Bone marrow (tissue), 2 donors: ENCODE measurements at places on chromosomes 1 and 21.

DNA sequence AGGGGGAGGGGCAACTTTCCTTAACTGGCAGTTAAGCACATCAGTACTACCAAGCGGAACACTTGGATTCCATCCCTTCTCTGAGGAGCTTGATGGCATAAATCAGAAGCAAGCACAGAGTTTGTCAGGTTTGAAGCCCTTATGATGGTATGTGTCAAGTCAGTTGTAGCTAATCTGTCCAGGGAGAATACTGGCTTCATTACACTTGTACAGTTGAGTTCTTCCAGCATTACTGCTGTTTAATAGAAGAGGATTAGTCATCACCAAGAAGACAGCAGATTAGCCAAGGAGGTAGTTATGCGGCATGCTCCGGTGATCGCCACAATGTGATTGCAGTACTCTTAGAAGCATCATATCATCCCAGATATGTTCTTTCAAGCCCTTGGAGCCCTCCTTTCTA is 2.1 kb upstream of the TDRD5 start:
- DNase-seq: no peak

- DNase-seq: no peak
Observed at GRCh38 chr1:170530972-170531757, 801 bp upstream of the GORAB start.

- DNase-seq: no peak
Observed at GRCh38 chr1:161287482-161288054, 22.2 kb downstream of the MPZ start.

- no peak for DNase-seq
Observed at GRCh38 chr1:10775763-10776162, 20.7 kb downstream of the CASZ1 start.

DNA sequence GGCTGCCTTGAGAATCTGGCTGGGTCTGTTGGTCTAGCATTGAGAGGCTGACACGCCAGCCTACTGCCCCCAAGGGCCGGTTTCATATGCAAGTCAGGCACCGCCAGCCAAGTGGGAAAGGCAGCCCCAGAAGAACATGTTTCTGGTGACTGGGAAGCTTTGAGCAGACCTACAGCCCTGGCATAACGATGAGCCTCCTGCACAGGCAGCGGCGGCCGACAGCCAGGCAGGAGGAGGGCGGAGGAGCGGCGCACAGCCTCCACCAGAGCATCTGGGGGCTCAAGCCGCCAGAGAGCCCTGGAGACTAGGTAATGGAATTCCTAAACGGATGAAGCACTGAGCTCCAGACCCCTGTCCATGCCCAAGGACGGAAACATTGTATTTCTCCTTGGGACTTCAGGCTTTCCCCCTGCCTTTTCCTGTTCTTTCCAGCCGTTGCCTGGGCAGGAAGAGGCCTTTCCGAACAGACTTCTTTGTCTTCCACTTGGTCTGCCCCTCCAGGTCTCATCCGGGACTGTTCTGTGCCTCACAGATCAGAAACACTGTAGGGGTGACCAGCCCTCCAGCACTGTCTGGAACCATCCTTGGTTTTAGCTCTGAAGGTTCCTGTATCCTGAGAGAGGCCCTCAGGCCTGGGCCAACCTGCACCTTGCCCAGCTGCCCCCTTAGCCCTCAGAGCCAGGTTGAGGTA is 59.5 kb downstream of the IRF2BP2 start:
- no peak for DNase-seq

DNA sequence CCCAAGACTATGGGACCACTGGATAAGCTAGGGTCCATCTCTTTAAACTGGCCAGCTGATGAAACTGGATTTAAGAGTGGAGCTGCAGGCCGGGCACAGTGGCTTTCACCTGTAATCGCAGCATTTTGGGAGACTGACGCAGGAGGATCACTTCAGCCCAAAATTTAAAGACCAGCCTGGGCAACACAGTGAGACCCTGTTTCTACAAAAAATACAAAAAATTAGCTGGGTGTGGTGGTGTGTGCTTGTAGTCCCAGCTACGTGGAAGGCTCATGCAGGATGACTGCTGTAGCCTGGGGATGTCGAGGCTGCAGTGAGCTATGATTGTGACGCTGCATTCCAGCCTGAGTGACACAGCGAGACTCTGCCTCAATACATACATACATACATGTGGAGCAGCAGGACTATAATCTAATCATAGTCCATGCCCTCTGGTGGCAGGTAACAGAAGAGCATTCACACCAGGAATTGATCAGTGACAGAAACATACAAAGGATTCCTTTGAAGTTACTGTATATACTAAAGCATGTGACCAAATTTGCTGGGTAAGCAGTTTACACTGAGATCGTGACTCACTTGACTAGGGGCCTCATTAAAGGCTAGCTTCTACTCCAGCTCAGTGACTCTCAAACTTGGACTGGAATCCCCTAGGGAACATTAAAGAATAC is 101.5 kb upstream of the SLFNL1 start:
- no peak for DNase-seq
